C1 segment of cervical spinal cord (tissue), 14 donors: ENCODE measurements at places on chromosomes 13 and 19.
A peak's percentile ranks its signal among the peaks of the same experiment; 100 is the strongest.

DNA sequence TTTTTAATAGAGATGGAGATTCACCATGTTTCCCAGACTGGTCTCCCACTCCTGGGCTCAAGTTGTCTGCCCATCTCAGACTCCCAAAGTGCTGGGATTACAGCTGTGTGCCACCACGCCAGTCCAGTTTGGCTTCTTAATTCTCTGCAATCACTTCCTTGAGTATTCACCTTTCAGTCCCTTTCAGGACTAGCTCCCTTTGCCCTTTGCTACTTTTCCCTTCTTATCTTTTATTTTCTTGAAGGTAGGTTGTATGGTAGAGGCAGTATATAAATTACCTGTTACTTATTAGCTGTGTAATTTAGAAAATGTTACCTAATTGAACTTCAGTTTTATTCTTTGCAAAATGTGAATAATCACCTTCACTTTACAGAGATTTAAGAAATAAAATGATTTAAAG is 285.8 kb downstream of the FGF9 start:
- no peak for DNase-seq

DNA sequence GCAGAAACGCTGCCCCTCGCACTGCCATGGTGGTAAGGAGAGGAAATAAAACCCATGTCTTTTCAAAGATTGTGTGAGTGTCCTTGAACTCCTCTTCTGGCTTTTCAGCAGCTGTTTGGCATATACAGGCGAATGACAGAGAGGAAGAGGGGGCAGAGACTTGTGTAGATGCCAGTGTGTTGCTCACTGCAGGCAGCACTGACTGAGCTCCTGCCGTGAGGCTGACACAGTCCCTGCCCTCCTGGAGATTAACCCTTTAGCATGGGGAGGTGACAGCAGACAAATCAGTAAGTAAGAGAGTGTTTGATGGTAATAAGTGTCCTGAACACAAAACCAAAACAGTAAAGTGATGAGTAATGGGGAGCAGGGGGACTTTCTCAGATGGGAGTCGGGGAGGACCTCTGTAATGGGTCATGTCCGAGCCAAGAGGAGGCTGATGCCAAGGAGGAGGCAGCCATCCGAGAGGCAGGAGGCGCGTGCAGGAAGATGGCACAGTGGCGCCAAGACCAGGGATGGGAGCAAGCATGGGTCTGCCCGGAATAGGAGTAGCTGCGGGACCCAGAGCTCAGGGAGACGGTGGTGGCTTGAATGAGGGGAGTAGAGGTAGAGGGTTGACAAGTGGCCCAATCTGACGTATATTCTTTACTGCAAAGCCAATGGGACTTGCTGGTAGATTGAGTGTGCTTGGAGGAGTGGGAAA is 182.2 kb downstream of the FOXO1 start:
- DNase-seq = no peak

DNA sequence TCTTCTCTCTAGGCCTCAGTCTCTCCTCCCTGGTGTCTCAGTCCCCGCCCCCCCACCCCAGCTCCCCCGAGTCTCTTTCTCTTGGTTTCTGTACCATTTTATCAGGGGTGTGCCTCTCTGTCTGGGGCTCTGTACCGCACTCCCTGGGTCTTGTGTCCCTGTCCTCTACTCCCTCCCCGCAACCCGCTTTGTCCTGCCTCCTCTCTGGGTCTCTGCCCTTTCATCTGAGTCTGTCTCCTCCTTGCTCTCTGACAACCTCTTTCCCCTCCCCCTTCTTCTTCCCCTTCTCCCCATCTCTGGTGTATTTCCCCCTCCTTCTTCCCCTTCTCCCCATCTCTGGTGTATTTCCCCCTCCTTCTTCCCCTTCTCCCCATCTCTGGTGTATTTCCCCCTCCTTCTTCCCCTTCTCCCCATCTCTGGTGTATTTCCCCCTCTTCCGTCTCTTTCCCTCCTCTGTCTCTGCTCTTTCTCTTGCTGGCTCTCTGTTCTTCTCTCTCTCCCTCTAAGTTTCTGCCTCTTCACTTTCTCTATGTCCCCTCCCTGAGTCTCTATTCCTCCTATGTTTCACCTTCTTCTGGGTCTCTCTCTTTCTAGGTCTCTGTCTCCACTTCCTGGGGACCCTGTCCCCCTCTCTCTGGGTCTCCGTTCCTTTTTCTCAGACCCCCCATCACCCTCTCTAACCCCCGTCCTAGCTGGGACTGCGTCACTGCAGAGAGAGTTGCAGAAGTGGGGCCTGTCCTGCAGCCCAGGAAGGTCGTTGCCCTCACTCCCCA is 2.2 kb upstream of the KCNC3 start:
- DNase-seq = no peak

- DNase-seq = peak; percentile 65
These were observed 27.6 kb downstream of the ZNF607 start for GRCh38 chr19:37691881-37692504.

- DNase-seq = no peak
These were observed 39.1 kb downstream of the DOCK9 start for GRCh38 chr13:98938801-98939200.

- DNase-seq = no peak
These were observed 13.3 kb downstream of the SLC7A1 start for GRCh38 chr13:29582171-29582570.
